Uterus (tissue), 4 donors: ENCODE measurements at places on chromosomes 3 and 15. TPM values are rescaled to one million over a fixed set of nuclear protein-coding genes. Genes with fewer than 3 reads are reported as not detected.

NGLY1 gene
- 38.3 TPM for total RNA-seq

- H3K36me3 ChIP-seq: no peaks in the 10 kb centered on the region
- no peak overlapping the region for H3K4me3 ChIP-seq
- no peak overlapping the region for H3K27ac ChIP-seq
- DNase-seq: no peak
Measured at GRCh38 chr3:195587406-195587805, 3.7 kb upstream of the APOD start.

CYP8B1 gene
- not detected for total RNA-seq

GRCh38 chr3:31402117-31402516, 130.6 kb upstream of the STT3B start:
- DNase-seq: no peak
- H3K27me3 ChIP-seq: no peaks in the 10 kb centered on the region
- no peak overlapping the region for H3K4me3 ChIP-seq
- no peaks in the 10 kb centered on the region for H3K4me1 ChIP-seq

DNA sequence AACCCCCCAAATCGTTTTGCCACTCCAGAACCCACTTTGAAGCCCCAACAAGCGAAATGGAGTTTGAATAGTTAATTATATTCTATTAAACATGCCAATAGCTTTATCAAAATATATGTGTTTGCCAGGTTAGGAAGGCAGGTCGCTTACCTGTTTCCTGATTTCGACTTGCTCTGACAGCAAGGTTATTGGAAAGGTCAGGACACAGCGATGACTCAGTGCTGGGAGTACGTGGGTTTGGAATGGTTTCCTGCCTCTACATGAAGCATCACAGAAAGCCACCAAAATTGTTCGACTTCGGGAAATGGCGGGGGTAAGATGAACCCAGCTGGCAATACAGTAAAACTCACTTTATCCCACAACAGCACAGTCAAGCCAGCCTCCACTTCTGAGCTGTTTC, 135.6 kb upstream of the ABI3BP start:
- H3K27me3 ChIP-seq: no peaks in the 10 kb centered on the region
- no peak overlapping the region for H3K27ac ChIP-seq
- no peak for DNase-seq
- no peaks in the 10 kb centered on the region for H3K36me3 ChIP-seq
- H3K4me3 ChIP-seq: no peak overlapping the region

- H3K27ac ChIP-seq: no peak overlapping the region
- H3K27me3 ChIP-seq: no peaks in the 10 kb centered on the region
- no peak for DNase-seq
- H3K36me3 ChIP-seq: no peaks in the 10 kb centered on the region
- H3K4me1 ChIP-seq: no peaks in the 10 kb centered on the region
Measured at GRCh38 chr3:118102737-118103136, 931.9 kb downstream of the IGSF11 start.

DNA sequence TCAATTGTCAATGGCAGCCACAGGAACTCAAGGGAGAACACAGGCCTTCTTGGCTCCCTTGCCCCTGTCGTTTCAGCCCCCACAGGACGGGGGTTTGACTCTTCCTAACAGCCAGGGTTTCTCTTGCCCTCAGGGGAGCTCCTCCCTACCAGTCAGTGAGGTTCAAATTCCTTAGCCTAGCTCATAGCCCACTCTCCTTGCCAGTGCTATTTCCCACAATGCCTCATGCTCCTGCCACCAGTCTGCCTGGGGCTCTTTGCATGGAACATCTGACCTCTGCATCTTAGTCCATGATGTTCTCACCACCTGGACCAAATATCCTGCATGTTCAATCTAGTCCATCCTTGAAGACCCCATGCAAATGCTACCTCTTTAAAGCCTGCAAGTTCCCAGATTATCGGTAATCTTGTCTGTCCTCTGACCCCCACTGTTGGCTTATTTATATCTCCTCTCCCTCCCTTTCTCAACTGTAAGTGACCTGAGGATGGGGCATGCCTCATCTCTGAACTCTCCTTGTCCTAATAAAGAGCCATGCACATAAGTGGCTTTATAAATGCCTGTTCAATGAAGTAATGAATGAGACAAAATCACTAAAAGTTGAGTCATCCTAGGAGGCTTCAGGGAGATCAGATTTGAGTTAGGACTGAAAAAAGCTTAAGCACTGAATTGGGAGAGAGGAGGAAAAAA, 78.0 kb downstream of the MYO1E start:
- no peak overlapping the region for H3K4me3 ChIP-seq
- no peaks in the 10 kb centered on the region for H3K27me3 ChIP-seq
- H3K4me1 ChIP-seq: peaks cover 11% of the 10 kb centered on the region

CTXN2 gene
- not detected for total RNA-seq

RASGRP1 gene
- total RNA-seq: 0.82 TPM

PARP3 gene
- 5.1 TPM for total RNA-seq

ABHD17C gene
- total RNA-seq: 5.5 TPM

PROK2 gene
- not detected for total RNA-seq

KLHL18 gene
- total RNA-seq: 1.3 TPM

UBA7 gene
- total RNA-seq: 62.6 TPM

OR5AC2 gene
- total RNA-seq: not detected
